Transverse colon (tissue), 4 donors: ENCODE measurements at places on chromosomes 5 and 9. TPM values are rescaled to one million over a fixed set of nuclear protein-coding genes. Genes with fewer than 3 reads are reported as not detected.
A peak's percentile ranks its signal among the peaks of the same experiment; 100 is the strongest.

Gene GRAMD2B
- 191 TPM for total RNA-seq

Gene CCL19
- not detected for total RNA-seq

Gene PIP5KL1
- total RNA-seq = 4.6 TPM

Gene PCDHA1
- total RNA-seq = not detected

DNA sequence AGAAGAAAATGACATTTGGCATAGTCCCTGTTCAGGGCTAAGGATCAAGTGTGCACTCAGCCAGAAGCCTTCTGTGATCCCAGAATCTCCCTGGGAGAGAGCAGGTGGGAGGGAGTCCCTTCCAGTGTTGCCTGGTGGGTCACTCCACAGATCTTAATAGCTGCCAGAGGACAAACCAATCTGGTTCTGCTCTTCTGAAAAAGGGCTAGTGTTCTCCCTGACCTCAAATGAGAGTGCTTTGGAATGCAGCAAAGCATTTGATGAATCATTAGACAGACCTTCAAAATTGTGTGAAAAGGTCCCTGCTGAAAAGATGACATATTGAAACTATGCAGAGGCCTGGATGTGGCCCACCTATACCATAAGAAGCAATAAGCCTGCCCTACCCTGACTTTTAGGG is 339.7 kb downstream of the TMEM232 start:
- DNase-seq = no peak

GRCh38 chr5:23208959-23209431 is 298.4 kb upstream of the PRDM9 start:
- DNase-seq = no peak

DNA sequence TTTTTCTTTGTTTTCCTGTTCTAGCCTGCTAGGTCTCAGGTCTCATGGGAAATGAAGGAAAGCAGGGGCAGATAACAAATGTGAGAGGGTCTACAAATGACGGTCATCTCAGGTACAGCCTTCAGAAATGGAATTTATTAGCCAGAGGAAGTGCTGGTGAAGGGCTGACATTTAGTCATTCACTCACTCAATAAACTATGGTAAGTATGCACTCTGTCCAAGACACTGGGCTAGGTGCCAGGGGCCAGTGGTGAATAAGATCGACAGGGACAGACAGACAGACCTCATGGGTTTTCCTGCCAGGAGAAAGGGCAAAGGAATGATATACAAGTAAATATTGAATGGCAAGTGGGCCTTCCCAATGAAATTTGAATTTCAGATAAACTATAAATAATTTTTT is 6.3 kb downstream of the PDE6A start:
- DNase-seq = peak; percentile 74

DNA sequence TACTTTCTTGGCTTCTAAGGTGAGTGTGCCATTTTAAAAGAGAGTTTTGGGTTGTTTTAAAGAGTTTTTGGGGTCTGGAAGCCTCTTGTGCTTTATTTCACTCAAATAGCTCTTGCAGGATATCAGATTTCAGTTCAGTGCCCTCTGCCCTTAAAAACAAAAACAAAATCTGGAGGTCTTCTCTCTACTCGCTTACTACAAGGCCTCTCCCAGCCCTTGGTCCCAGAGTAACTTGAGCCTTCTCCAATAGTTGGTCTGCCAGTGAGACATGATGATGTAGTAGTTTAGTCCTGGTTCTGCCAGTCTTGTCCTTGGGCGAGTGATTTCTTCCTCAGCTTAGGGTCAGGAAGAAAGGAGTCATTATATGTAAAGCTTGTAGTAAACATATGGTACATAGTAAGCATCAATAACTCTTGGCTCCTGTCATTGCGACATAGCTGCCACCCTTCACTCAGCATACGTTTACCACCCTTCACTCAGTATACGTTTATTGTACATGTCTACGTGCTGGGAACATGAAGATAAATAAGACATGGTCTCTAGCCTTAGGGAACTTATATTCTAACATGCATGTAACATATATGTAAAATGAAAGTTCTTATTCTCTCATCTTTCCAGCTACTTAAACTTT is 147.6 kb downstream of the MAN2A1 start:
- DNase-seq = no peak

DNA sequence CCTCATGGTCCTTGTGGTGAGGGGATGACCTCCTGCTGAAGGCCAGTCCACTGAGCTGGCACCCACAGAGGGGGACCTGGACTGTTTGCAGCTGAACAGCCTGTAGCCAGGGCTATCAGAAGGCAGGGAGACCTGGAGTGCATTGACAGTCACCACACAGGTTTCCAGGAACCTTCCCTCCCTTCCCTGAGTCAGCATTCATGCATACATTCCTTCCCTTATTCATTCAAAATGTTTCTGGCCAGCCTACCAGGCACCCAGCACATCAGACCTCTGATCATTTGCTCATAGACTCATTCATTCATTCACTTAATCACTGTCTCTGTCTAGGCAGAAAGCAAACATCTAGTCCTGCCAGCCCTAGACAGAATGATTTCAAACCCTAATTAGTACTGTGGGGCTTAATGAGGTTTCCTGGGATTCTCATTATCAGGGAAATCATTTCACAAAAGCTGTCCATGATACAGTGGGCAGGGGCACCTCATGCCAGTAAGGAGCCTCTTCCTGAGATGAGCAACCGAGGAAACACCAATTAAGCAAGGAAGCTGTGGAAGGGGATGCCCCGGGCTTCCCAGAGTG is 110.1 kb upstream of the PPP1R26 start:
- no peak for DNase-seq

GRCh38 chr9:70477907-70478480 is 63.5 kb upstream of the KLF9 start:
- DNase-seq = no peak

GRCh38 chr9:28464481-28465216 is 891.4 kb upstream of the C9orf72 start:
- no peak for DNase-seq

DNA sequence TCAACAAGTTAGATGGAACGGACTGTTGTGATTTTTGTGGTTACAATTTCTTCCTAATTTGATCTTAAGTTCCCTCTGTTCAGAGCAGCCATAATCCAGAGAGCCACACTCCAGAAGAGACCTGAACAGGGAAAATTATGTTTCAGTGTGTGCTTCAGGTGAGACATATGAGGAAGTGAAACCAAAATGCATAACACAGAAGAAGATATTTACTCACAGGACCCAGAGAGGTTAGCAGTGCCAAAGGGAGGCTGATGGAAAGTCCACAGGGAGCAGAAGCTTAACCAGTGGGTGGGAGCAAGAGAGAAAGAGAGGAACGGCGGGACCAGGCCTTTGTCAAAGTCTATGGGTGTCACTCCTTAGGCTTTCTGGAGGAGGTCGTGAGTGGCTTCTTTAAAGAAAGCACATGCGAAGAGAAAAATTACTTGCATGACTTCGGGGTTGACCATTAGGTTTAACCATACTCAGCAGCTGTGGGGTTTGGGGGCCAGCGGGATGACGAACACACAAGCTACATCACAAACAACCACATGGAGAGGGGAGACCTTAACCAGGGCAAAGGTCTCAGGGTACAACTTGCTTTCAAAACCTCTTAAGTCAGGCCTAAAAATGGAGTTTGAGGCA is 141.4 kb downstream of the MED10 start:
- DNase-seq = no peak

DNA sequence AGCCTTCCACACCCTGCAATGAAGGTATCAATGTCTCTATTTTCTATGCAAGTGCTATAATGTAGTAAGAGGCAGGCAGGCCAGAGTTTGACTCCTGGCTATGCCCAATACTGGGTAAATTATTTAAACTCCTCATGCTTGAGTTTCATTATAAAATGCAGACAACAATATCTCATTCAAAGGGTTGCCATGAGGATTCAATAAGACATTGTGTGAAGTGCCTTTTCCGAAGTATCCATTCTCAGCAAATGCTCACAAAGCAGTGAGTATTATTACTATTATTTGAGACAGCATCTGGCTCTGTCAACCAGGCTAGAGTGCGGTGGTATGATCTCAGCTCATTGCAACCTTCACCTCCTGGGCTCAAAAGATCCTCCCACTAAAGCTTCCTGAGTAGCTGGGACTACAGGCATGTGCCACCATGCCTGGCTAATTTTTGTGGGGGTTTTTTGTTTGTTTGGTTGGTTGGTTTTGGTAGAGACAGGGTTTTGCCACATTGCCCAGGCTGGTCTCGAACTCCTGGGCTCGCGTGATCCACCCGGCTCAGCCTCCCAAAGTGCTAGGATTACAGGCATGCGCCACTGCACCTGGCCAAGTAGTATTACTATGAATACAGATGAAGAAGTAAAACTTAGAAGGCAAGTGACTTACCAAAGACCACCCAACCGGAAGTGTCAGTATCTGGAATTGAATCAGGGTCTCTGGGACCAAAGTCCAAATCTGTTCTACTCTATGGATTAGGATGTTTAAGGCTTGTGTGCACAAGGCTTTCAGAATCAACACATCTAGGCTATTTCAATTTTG is 18.8 kb downstream of the ADAM19 start:
- DNase-seq = no peak

DNA sequence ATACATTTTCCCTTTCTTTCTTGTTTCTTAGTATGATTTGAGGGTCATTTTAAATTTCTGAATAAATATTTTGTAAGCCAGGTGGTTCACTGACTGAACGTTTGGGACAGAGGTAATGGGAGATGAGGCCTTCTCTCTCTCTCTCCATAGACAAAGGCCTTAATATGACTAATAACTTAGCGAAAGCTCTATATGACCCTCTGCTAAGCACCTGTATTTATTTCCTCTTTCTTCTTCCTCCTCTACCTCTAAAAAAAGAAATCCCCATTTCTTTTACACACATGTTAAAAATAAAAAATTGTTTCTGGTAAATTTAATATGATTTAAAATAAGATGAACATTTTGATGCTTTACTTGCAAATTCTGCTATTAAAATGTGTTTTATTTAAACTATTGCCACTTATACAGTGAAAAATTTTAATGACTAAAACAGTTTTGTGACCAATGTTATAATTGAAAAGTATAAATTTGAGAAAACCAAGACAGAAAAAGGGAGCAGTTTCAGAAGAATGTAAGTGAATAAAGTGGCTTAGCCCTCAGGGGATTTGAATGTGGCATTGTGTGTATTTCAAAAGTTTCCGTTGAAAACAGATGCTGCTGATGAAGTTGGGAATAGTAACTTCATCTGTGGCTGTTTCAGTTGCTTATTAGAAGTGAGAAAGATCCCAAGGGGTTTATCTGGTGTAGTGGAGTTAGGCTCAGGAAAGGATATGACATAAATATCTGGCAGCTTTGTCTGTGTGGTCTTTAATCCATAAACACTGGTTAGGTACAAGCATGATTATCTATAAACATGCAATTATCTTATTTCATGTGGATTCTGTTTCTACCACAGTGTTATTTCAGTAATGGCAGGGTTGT is 128.6 kb upstream of the GRHPR start:
- DNase-seq = no peak

- DNase-seq = no peak
Observed at GRCh38 chr9:109775516-109775915, 4.5 kb upstream of the PALM2AKAP2 start.

DNA sequence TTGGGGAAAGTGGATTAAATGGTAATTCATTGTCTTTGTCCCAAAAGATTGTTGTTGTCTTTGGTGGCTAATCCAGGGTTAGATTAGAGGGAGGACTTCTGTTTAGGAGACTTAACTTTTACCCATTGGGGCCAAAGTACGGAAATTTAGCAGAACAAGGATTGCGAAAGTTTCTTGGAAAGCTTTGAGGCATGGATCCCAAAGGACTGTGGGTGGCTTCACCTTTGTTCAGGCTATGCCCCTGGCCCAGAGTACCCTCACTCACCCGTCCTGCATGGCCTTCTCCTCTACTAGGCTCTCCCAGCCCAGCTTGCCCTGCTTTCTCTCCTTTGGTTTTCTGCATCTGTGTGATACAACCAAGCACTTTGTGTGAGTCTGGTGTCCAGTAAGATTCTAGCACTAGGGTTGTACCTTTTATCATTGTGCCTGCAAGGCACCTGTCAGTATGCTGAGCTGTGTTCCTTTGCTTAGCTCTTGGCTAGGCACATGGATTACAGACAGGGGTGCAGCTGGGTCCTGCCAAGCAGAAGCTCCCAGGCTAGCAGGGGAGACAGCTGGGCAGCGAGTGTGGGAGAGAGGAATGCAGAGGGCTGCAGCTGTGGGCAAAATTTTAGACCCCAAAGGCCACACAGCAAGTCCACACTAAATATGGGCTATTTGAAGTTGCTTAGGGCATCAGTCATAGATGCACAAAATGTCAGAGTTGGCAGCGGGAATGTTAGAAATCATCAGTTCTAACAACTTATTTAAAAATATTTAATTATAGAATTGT is 3.2 kb downstream of the PPARGC1B start:
- no peak for DNase-seq

DNA sequence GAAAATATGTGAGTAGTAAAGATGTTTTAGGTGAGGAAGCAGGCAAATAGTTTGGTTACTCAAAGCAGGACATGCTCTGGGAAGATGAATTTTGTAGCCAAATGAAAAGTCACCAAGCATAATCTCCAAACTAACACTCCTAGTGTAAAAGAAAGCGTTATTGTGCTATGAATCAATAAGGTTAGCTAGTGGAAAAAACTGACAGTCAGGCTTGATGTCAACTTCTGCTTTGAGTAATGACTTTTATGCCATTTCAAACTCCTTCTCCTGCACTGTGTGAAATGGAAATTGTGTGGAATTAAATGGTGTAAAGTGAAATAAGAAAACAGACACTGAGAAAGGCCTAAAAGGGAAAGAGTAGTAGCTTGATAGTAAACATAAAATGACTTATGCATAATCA is 637.2 kb upstream of the DMAC1 start:
- DNase-seq = no peak

DNA sequence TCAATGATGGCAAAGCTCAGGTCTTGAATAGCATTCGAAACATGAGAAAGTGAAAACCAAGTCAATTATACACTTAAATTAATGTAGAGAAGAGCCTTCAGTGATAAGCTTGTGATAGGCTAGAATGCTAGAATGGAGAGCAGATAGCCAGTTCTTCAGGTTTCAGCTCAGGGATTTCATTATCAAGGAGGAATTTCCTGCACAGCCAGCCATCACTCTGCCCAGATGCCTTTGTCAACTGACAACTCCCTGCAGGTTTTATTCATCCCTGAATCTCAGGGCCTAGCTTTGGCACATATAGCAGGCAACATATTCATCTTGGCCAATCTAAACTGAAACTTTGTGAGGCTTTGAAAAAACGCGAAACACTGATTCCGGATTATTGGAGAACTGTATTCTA is 199.3 kb upstream of the CDH6 start:
- no peak for DNase-seq

DNA sequence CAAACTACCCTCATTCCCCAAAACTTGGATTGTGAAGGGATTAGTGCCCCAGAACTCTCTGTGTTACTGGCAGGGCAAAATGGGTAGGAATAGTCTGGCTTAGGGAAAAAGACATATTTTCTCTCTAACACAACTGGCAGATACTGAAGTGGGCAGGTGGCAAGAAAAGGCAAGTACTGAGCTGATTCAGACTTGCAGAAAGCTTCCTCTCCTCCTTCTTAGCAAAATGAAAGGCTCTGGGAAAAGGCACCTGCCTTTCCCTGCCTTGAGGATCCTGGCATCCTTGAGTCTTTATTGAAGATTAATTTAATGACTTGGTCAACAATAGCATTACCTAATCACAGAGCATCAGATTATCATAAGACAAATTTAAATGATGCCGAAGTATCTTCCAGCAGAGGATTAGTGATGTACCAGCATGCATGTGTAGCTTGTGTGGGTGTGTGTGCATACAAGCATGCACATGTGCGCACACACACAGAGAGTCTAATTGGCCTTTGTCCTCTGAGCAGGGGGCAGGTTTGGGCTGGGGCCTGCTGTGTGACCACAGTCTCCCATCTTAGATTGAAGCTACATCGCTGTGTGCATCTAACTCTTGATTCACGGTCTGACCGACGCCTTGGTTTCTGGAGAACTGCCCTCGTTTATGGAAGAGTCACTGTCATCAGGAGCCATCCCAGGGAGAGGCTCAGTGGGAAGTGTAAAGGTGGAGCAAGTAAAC is 294.8 kb downstream of the AOPEP start:
- no peak for DNase-seq
